NCI-H446 (cell line): ENCODE measurements at places on chromosomes 6 and 20.

DNA sequence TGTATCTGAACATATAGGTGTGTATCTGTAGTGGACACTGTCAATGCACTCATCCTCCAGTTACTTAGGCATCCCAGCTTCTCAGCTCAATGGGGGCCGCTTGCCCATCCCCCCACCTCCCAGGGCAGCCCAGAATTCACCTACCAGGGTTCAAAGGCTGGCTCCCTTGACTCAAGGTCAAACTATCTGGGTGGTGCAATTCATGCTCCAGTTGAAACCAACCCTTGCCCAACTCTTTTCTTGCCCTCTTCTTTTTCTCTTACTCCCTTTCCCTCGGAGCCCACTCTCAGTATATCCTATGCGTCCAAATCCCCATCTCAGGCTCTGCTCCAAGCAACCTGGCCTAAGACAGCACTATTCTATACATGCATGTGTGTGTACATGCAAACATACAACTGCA, 127.4 kb downstream of the BCAS1 start:
- DNase-seq = no peak

DNA sequence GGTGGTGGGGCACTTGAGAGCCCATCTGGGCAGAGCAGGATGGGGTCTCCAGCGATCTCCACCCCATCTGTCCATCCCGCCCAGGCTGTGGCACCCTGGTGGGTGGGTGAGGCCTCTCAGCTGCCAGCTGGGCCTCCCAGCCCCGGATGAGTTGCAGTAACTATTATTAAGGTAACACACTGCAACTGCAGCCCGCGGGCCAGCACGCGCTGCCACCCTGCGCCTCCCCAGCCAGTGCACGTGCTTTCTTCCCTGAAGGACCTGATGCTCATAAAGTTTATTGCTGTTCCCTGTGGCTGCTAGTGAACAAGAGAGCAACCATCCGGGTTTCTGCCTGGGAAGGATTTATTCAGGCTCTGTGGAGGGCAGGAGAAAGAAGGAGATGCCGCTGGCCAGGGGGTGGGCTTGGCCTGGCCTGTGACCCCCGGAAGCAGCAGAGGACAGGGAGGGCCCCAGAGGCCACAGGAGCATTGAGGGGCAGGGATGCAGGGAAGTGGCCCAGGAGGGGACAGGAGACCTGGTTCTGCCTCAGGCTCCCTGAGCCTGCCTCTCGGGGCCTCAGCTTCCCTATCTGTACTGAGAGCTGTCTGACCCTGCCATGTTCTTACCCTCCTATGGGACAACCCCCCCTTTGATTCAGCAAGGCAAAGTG, 1.7 kb downstream of the IP6K3 start:
- DNase-seq = no peak

- no peak for DNase-seq
Observed at GRCh38 chr6:168440520-168441433, at the start of gene SMOC2. Gene SMOC2, plus strand, starts transcription at chr6:168441184. Its CDS starts 187 bp downstream, at chr6:168441371.

DNA sequence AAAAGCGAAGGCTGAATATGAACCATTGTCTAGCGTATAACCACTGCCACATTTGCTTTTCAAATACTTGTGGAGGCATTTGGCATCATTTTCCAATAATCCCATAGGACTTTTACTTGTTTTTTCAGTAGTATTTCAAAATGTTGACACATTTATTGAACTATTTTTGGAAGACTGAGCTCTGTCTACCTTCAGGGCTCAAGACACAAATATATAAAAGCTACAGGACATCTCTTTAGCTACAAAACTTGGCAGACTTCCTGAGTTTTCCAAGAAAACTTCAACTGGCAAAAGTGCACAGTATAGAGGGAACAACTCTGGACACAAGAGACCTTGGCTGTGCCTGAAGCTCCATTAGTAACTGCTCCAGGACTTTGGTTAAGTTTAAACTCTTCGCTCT, 13.4 kb downstream of the EPB41L2 start:
- DNase-seq = no peak

- DNase-seq = no peak
Observed at GRCh38 chr20:16446991-16447390, 126.3 kb downstream of the KIF16B start.

GRCh38 chr6:148144917-148145521, 197.6 kb upstream of the SASH1 start:
- DNase-seq = peak; percentile 44

GRCh38 chr6:71512256-71512655, 223.6 kb downstream of the OGFRL1 start:
- DNase-seq = no peak
